ENCODE measurements at places on chromosomes 3 and 15.
A peak's percentile ranks its signal among the peaks of the same experiment; 100 is the strongest.

- no peak for DNase-seq
Measured at GRCh38 chr3:139620438-139620837, 57.3 kb downstream of the NMNAT3 start.

GRCh38 chr15:38668898-38669391 lies 104.3 kb upstream of the RASGRP1 start:
- DNase-seq = no peak

- DNase-seq = no peak
Measured at GRCh38 chr3:32592011-32592410, 21.4 kb upstream of the DYNC1LI1 start.

GRCh38 chr3:146250449-146251382 lies at the start of gene PLSCR4:
Gene PLSCR4 (minus strand): TSS chr3:146251105. CDS start chr3:146222071, 29,034 bp downstream.
- no peak for DNase-seq

GRCh38 chr15:39629371-39629770 lies 48.5 kb downstream of the THBS1 start:
- DNase-seq = peak; percentile 28

DNA sequence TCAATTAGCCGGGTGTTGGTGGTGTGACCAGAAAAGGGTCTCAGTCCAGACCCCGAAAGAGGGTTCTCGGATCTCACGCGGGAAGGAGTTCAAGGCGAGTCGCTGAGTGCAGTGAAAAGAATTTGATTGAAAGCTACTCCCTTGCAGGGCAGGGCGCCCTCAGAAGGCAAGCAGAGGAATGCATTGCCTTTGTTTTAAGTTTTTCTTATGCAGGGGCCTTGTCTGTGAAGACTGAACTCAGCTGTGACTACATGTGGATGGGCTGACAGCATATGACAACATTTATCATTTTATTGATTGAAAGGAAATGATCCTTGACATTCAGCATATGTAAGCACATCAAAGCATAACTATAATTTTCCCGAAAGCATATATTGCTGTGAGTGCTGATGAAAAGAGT lies 11.8 kb downstream of the CPN2 start:
- DNase-seq = no peak

Measured in stimulated activated CD4-positive, alpha-beta T cell treated with anti-CD3 and anti-CD28 coated beads, Interleukin-1b, Interleukin-23, amount 100 ng/mL, for 4 hours (primary cell).